ENCODE measurements at places on chromosomes 2 and 18. TPM values are rescaled to one million over a fixed set of nuclear protein-coding genes. Genes with fewer than 3 reads are reported as not detected.

DNA sequence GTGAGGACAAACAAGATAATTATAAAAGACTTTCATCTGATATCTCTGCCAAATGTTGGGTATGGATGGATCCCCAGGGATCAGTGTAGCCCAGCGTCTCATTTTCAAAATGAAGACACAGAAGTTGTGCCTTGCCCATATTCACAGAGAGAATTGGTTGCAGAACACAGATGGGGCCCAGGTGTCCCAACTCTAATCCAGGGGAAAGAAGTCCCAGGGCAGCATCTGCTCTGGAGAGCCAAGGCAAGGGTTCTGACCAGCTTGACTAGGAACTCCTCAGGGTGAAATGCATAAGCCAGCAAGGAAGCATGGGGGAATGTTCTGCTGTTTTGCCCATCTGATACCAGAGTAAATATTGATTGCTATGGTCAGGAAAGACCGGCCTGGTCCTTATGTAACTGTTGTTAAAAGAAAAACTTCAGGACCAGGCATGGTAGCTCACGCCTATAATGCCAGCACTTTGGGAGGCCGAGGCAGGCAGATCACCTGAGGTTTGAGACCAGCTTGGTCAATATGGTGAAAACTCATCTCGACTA is 68.7 kb upstream of the CABLES1 start:
- no peak for DNase-seq

- no peak for DNase-seq
Observed at GRCh38 chr2:154203206-154203605, 331.5 kb downstream of the GALNT13 start.

GRCh38 chr2:208549546-208550158 is 143.1 kb downstream of the PTH2R start:
- no peak for DNase-seq

DNA sequence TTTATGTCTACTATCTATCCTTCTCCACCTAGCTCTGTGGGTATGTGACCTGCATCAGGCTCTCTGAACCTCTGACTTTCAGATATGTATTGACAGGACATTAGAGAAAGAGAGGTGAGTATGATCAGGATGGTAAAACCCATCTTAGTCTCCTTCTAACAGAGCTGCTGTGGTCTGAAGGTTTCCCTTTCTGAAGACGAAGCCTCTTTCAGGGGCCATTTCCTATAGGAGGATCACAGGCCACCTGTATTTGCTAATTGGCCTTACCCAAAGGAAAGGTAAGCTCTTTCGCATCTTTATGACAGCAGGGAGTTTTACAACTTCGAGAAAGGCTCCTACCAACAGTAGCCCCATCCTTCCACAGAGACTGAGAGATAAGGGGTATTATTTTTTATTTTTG is 442.9 kb downstream of the KCNJ3 start:
- no peak for DNase-seq

DNA sequence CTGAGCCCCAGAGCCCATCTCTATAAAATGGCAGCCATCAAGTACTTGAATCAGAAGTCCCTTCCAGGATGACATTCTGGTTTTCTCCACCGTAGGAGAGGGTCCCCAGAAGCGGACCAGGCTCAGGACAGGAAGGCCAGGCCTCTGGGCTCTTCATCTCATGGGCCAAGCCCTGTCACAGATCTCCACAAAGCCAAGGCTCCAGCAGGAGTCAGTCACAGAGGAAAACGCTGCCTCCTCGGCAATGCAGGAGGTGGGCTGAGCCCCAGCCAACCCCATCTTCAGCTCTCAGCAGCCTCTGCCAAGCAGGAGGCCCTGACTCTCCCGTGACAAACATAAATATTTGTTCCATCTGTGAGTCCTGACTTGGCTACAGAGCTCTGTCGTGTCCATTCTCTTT is 39.4 kb upstream of the GPAT2 start:
- no peak for DNase-seq

The POTEC gene
- not detected for total RNA-seq

The ALK gene
- total RNA-seq = not detected

GRCh38 chr2:111118481-111118980 is 2.2 kb upstream of the BCL2L11 start:
- DNase-seq = no peak

GRCh38 chr2:123500988-123501387 is 524.1 kb upstream of the CNTNAP5 start:
- DNase-seq = no peak

DNA sequence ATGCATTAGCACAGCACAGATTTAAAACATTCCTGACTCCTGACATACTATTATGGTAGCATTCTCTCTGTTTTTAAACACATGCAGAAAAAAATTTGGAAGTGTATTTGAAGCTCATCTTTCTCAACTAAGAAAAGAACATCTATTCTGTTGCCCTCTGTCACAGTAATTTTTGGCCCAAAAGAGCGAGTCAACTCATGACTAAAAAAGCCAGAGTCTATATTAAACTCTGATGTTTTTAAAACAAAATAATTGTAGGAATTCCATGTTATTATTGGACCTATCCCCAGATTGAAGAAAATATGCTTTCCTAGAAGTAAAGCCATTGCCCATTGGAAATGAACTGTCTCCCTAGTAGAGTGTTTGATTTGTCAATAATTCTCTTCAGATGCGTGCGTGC is 96.7 kb downstream of the CRIM1 start:
- no peak for DNase-seq

The FEV gene
- not detected for total RNA-seq

GRCh38 chr2:113274432-113274831 is 4.3 kb downstream of the PAX8 start:
- no peak for DNase-seq

GRCh38 chr2:69685321-69686048 is 41.9 kb upstream of the AAK1 start:
- no peak for DNase-seq

The GALM gene
- total RNA-seq = 7.2 TPM

The DYSF gene
- 6.3 TPM for total RNA-seq

GRCh38 chr2:200869014-200869413 is 4.6 kb upstream of the CLK1 start:
- DNase-seq = no peak

The UGT1A5 gene
- total RNA-seq = not detected

DNA sequence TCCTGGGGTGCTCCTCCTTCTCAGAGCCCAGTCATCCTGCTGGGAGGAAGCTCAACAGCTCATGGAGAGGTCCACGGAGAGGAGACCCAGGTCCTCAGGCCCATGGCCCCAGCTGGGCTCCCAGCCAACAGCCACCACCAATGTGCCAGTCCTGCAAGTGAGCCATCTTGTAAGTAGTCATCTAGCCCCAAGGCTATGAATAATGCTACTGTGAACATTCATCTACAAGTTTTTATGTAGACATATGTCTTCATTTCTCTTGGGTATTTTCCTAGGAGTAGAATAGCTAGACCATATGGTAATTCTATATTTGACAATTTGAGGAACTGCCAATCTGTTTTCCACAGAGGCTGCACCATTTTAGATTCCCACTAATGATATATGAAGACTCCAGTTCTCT is 166.1 kb downstream of the MTCL1 start:
- DNase-seq = no peak

- DNase-seq = no peak
Observed at GRCh38 chr18:70366174-70366573, 77.3 kb downstream of the SOCS6 start.

GRCh38 chr2:201298462-201299052 is 38.2 kb downstream of the CASP8 start:
- DNase-seq = no peak

The SERPINB2 gene
- 1.9 TPM for total RNA-seq

The CDK15 gene
- 6.4 TPM for total RNA-seq

The HNMT gene
- 20.2 TPM for total RNA-seq

- DNase-seq = no peak
Observed at GRCh38 chr2:159712929-159713420, 669 bp downstream of the MARCHF7 start.

- DNase-seq = no peak
Observed at GRCh38 chr2:222745836-222746559, 74.5 kb downstream of the MOGAT1 start.

The DSG2 gene
- total RNA-seq = 62.1 TPM

- no peak for DNase-seq
Observed at GRCh38 chr2:102238778-102239177, 52.0 kb downstream of the IL1RL2 start.

- DNase-seq = peak; percentile 45
Observed at GRCh38 chr2:223027442-223027841, 24.5 kb upstream of the KCNE4 start.

The CIDEA gene
- 5.6 TPM for total RNA-seq

GRCh38 chr2:216560838-216561270 is 62.2 kb downstream of the RPL37A start:
- no peak for DNase-seq

DNA sequence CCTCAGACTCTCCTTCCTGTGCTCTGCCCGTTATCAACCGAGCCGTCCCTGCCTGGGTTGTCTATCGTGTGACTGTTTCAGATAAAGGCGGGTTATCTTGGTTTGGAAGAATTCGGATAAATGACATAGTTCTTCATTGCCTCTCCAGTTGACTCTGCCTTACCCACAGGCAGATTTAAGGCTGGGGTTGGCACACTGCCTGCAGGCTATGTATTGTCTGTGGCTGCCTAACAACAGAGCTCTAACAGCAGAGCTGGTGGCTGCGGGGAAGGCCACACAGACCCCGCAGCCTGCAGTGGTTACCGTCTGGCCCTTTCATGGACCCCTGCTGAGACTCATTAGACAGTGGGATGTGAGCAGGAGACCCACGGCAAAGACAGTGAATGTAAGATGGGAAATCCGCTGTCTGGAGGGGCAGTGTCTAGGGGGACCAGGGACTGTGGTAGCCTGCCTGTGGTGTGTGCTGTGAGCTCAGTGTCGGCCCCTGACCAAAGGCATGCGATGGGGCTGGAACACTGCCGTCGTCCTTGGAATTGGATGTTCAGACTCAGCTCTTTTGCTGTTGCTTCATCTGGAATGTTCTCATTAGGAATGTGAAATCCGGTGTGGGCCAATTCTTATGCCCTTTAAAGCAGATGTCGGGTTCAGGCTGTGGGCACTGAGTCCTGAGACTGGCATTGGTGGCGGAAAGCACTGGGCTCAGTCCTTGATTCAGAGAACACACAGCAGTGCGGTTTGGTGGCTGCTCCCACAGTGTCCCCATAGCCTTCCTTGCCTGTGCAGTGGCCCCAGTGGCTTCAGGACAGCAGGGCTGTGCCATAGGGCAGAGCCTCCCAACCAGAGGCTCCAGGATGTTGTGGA is 44.5 kb downstream of the SH3RF3 start:
- no peak for DNase-seq

The SRD5A2 gene
- total RNA-seq = under 0.01 TPM

The VWA3B gene
- not detected for total RNA-seq

- DNase-seq = no peak
Observed at GRCh38 chr2:82968358-82968757, 1490.7 kb downstream of the SUCLG1 start.

The MTCL1 gene
- 60.1 TPM for total RNA-seq
